ENCODE measurements at places on chromosomes 1 and 21.

DNA sequence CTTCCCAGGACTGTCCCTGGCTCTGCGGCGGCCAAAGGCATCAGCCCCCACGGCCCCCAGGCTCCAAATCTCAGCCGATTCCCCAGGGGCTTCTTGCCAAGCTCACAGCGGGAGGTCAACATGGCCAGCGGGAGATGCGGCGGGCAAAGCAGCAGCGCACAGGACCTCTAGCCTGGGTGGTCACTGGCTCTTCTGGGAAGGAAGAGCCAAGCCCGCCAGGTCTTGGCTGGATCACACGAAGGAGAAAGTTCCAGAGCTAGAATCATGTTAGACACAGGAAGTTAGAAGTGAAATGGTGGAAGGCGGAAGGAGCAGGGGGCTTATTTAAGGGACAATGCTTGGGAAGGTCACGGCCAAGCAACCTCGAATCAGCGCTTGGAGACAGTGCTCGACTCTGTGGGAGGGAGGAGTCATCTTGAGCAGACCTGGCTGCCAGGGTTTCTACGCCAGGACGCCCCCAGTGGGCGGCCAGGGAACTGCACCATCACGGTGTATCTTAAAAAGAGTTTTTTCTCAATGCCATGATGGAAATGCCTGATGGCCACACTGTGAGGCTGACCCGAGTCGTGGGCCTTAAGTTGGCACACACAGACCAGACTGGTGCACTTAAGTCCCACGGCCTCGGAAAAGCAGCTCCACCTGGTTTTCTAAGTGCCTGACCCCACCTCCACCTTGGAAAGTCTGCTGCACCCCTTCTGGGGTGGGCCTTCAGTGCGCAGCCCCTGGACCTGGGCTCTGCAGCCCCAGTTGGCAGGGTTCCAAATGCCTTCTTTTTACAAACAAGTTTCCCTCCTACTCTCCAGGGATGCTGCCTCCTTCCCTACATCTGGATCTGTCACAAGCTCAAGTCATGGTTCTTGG lies 29.3 kb downstream of the SLC66A1 start:
- DNase-seq, result peak; percentile 51

DNA sequence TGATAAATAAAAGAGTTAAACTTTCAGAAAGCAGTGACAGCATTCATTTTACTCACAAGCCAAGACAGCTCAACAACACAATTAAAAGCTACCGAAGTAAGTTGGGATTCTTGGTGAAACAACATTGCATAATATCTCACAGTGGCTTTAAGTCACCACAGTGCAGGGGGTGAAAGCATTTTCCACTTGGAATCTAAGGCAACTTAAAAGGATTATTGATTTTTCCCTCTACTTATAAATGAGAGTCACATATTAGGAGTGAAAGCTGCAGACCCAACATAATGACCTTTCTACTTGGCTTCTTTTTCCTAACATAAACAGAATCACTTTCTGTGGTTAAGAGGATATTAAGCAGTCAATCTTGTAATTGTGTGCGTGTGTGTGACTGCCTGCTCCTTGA lies 536.6 kb upstream of the CXADR start:
- DNase-seq, result no peak

DNA sequence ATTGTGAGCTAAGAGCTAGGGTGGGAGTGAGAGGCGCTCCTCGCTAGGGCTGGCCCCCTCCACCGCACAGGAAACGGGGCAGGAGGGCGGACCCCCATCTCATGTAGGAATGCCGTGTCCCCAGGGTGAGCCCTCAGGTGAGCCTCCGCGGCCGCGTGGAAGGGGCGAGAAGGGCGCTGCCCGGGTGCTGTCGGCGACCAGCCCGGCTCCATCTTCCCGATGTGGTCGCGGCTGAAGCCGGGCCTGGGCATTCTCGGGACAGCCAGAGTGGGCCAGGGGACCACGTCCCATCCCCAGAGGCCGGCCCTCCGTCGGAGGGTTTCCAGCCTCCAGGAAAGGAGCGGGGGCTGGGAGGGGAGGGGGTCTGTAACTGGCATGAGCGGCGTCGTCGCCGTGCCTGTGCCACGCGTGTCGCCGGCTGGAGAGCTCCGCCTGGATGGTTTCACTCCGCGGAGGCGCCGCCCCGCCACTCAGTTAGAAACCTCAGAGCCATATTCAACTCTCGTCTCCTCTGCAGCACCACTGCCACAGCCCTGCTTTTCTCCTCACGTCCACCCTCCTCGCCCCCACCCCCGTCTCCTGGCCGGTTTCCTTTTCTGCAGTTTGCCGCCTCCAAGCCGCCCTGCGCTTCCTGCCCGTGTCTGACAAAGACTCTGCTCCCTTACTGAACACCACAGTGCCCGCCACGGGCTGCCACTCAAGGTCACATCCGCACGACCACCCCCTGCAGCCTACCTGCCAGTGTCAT lies at the start of gene TMEM269:
TMEM269 (plus strand) TSS at position 46 of the 748 bp plus-strand sequence. CDS start 4,903 bp downstream, outside the sequence.
- peak; percentile 6 for DNase-seq

GRCh38 chr1:199753513-199753912 lies 274.0 kb upstream of the NR5A2 start:
- no peak for DNase-seq

DNA sequence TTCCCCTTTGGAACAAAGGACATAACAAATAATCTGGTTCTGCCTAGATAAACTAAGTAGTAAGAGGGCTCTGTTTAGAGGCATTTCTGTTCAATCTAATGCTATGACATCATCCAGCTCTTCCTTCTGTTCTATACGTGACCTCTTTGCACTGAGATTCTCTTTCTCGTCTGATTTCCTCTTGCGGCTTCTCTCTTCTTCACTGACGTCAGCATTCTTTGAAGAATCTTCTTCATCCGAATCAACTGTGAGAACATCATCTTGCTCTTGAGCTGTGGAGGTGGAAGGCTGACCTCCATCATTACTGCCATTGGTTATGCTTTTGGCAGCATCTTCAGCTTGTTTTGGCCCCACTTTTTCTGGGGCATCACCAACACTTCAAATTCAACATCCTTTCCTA lies 130.4 kb downstream of the HS2ST1 start:
- DNase-seq, result no peak

DNA sequence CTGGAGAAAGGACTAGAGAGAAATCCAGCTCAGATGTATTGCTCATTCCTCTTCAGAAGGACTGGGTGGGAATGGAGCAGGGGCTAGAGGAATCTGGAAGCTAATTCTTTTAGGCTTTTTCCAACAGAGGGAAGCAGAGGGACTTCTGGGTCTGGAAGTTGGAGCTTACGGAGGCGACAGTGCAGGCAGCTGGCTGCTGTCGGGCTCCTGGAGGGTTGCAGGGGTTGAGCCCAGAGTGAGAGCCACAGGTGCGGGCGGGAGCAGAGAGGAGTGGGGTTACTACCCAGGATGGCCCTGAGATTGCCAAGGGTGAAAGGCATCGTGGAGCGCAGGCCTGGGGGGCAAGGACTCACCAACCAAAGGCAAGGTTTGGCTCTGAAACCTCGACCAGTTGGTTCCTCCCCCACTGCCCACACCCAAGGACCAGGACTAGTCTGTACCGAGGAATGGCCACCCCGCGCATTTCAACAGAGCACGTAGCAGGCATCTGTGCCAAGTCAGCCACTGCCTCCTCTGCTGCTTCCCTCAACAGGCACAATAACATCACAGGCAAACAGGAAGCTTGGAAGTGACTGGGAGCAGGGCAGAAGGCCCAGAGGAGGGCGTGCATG lies 22.7 kb upstream of the EDN2 start:
- no peak for DNase-seq

GRCh38 chr1:38114241-38115026 lies 67.8 kb upstream of the POU3F1 start:
- DNase-seq, result no peak

DNA sequence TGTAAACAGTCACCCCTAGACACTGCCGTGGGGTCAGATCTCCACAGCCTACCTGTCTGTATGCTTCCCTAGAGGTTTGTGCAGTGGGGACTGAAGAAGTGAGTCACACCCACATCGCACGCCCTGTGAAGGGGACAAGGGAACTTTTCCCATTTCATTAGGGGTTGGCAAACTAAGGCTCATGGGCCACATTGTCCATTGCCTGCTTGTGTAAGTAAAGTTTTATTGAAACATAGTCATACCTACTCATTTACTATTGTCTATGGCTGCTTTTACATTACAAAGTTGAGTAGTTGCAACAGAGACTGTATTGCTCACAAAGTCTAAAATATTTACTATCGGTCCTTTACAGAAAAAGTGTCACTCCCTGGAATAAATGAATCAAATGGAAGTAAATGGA lies 2.5 kb upstream of the FGGY start:
- no peak for DNase-seq

- DNase-seq, result no peak
Measured at GRCh38 chr1:78540048-78540447, 49.3 kb downstream of the PTGFR start.

DNA sequence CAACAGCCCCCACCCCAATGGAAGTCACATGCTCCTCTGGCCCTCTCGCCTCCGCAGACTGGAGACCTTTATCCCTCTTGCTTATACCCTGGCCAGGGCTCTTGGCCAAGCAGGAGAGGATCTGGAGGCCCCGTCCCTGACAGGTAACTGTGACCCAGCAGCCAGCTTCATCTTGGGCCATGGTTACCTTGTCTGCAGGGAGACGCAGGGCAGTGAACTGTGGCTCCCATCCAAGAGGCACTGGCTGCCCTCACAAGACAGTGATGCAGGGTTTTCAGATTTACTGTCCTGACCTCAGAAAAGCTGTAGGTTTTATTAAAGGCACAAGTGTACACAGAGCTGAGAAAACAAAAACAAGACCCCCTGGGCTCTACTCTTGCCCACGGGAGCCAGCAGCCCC lies 96.7 kb upstream of the KLHDC7A start:
- DNase-seq, result no peak

DNA sequence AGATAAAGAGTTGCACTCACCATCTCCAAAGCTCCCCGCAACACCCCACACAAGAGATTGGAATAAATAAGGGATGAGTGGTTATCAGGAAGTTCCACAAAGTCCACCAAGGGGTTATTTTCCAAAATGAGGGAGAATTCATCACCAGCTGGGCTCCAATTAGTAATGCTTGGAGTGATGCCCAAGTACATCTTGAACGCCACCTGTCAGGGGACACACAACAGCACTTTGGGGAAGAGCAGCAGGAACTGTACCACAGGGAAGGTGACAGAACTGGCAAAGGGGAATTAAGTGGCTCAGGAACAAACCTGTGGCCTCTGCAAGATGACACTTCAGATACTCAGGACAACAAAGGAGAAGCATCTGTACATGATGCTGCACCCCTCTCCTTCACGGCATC lies 11.5 kb downstream of the TRAPPC3 start:
- no peak for DNase-seq

DNA sequence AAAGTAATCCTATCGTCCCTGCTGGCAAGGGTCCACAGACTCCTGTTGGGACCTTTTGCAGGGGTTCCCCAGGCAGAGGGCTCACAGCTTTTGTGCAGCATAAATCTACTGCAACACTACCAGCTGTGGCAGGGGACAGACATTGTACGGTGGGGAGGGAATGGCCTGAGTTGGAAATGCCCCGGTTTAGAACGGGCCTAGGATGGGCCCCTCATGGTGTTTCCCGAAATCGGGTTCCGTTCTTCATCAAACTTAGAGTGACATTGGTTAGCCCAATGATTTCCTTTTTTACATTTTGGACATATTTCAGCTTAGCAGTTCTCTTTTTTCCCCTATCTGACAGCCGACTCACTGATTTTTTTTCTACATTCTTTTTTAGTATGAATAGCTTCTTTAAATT lies 26.5 kb upstream of the SAMD11 start:
- DNase-seq, result no peak

- DNase-seq, result no peak
Measured at GRCh38 chr1:35629051-35629450, 12.3 kb downstream of the PSMB2 start.

DNA sequence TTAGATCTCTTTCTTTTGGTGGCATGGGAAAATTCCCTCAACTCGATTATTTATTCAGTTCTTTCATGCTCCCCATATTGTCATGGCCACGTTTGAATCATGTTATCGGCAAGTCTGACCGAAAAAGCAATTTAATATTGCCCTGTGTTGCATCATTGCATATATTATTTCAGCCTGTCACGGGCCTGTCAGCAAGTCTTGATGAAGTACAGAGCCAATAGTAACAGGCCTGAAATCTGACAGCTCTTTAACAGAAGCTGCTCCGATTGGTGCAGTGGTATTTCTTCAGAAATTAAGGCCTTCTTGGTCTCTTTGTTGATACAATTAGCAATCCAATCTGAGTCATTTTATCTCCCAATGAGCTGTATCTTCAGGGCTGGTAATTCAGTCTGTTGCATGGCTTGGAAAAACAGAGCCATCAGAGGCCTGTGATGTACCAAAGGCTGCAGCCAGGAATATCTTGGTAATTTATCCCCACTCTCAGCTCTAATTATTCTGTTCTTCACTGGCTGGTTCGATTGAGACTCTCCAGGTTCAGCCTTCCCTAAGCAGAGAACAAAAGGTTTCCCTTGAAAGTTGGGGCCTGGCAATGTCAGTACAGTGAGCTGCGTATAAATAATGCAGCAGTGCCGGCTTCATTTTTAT lies 149.5 kb downstream of the FGGY start:
- no peak for DNase-seq

GRCh38 chr21:29991624-29992023 lies 51.8 kb upstream of the GRIK1 start:
- no peak for DNase-seq

DNA sequence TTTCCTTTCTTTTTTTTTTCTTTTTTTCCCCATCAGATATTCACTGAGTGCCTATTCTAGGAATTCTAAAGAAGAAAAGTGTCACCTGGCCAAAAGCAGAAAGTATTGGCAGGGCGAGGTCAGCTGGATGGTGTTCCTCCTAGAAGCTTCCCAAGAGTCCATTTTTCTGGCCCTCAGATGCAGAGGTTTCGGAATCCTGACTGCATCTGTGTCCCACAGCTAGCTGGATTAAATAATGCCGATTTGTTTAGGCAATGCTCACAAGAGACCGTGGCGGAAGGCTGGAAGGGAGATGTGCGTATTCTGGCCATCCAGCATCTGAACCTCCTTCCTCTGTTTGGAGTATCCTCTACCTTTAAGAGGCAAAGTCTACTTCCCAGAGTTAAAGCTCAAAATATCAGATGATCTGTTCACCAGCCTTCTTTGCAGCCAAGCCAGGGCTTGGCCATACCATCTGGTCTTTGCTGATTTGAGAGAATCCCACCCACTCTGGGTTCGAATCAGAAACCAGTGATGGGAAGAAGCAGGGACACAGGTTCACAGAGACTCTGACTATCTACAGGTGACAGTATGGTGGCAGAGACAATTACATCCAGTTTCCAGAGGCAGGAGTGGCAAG lies 5.4 kb upstream of the TENT5C start:
- no peak for DNase-seq

DNA sequence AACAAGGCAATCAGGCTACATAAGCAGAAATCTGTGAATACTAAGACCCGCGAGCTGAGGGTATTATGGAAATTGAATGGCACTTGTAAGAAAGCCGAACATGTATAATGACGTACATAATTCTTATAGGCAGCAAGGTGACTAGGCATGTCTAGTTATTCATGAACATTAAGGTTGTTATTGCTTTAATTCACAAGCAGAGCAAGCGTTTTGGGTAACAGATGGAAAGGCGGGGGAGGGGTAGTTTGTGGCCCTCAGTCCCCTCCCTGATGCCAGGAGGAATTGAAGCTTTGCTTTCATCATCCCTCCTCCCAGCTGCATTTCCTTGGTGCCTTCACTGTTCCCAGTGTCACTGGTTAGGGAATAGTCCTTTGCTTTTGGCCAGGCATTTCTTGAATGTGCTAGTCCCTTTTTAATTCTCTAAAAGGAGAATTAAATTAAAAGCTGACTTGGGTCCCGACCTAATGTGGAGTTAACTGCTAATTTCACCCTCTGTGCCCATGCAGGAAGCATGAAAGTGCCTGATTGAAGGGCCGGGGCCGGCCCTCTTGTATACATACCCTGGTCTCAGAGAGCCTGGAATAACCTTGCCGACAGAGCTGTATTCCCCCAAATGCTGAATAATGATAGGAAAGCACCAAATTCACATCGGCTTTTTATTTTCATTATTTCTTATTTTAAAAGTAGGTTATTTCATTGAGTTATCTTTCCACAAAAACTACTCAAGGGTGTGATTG lies 42.5 kb downstream of the RYR2 start:
- DNase-seq, result no peak
